ENCODE measurements at places on chromosomes 1 and 21.

DNA sequence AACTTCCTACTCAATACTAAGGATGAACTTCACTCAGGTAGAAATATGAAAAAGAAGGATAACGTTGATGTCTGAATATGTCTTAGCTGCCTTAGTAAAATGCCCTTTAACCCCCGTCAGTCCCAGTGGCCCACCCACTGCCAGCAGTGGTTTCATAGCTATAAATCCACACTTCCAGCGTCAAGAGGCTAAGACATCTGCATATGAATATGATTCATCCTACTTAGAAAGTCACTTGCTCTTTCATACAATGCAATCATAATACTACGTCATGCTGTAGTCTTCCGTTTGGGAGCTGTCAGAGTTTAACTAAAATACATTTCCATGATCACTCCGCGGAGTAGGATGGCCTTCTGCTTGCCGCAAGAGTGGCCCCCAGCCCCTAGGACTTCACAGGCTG lies 247.3 kb downstream of the SDCCAG8 start:
- no peak for DNase-seq

DNA sequence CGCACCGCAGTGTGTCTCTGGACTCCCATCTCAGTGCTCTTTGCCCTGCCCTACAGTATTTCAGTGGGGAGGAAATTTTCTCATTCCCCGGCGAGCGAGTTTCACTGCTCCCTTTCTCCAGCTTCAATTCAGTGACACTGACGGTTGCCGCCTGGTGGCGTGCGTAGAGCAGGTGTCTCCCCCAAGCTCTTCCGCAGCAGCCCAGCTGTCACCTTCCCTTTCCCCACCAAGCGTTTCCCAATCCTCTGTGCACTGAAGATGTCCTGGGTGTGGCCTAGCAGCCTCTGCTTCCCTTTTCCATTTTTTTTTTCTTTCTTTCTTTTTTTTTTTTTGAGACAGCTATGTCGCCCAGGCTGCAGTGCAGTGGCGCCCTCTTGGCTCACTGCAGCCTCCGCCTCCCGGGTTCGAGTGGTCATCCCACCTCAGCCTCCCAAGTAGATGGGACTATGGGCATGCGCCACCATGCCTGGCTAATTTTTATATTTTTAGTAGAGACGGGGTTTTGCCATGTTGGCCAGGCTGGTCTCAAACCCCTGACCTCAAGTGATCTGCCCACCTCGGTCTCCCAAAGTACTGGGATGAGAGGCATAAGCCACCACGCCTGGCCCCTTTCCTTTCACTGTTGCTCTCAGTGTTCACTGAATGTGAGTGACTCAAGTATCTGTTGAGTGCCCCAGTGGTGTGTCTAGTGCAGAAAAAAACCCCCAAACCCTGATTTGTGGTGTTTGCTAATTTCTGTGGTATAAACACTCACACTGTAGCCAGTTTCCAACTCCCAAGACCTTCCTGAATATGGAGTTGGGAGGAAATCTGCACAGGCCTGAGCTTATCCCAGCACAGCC lies 30.1 kb downstream of the TNFRSF1B start:
- DNase-seq: no peak

DNA sequence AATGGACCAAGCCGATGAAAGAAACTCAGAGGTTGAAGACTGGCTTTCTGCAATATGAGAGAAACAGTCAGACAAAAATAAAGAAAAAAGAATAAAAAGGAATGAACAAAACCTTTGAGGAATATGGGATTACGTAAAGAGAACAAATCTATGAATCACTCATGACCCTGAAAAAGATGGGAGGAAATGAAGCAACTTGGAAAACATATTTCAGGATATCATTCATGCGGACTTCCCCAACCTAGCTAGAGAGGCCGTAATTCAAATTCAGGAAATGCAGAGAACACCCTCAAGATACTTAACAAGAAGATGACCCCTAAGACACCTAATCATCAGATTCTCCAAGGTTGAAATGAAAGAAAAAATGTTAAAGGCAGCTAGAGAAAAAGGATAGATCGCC lies 705.3 kb upstream of the CHRM3 start:
- DNase-seq: no peak

GRCh38 chr1:245656189-245656717 lies 501.5 kb downstream of the KIF26B start:
- DNase-seq: no peak

GRCh38 chr1:203644661-203645510 lies 18.3 kb downstream of the ATP2B4 start:
- DNase-seq: no peak

DNA sequence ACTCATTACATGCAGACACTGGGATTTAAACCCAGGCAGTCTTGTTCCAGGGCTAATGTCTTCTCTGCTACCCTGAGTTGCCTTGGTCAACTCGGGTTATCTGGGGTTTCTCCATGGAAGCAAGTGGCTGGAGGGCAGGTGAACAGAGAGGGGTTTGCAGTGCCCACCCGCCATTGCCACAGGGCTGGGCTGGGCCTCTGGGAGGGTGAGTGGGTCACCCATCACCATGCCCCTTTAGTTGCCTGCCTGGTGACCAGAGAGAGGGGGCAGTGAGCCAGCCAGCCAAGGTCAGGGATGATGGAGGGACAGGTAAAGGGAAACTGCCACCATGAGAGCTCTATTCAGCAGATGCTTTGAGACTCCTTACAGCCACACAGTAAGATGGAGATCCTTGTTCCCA lies 53.2 kb downstream of the GRIK3 start:
- no peak for DNase-seq

GRCh38 chr1:15714406-15715136 lies 21.5 kb upstream of the SLC25A34 start:
- DNase-seq: no peak

DNA sequence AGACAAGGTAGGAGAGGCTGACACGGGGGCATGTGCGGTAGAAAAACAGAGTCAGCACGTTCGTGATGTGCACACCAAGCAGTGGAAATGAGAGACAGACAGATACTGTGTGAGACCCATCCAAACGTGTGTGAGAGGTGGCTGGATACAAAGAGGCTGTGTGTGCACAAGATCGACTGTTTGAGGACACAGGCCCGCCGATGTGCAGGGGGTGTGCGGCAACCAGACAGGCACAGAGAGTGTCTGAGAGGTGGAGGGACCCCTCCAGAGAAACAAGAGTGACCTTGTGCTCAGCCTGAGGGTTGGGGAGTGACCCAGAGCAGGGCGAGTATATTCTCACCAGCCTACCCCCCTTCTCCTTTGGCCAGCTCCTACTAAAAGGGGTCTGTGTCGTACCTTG lies 97.8 kb upstream of the IPO9 start:
- no peak for DNase-seq

DNA sequence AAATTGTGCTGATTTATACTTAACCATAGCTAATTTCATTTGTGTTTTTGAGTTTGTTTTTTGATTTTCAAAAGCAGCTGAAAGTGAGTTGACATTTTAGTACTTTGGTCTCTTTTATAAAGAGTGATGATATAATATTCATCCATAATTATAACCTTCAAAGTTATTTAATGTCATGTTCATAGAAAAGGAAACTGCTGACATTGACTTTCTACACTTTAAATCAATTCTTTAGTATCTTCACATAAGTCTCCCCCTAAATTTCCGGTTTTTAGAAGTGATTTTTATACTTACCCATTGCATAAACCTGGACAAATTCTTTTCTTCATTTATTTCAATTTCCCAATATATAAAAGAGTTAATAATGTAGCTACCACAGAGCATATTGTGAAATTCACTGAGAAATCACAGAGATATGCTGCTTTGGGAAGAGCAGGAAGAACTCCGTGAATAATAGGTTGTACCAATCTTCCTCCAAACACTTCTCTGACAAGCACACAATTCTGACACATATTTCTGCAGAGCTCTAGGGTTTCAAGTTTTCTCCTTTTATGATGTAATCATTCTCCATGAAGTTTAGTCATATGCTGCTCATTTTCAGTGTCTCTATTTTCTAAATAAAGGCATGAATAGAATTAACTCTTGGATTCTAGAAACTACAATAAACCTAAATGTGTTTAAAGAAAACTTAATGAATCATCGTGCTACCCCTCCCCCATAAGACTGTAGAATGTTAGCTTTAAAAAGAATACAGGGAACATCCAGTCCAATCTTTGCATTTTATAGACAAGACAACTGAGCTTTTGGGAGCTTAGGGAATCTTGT lies 25.6 kb upstream of the CDC42BPA start:
- DNase-seq: no peak

- DNase-seq: no peak
Observed at GRCh38 chr1:178538192-178538916, 25.4 kb downstream of the TEX35 start.
